Natural killer cell (primary cell): ENCODE measurements at places on chromosomes 7 and 10.

GRCh38 chr7:155517452-155517851 is 28.9 kb downstream of the CNPY1 start:
- no peaks in the 10 kb centered on the region for H3K4me1 ChIP-seq
- no peaks in the 10 kb centered on the region for H3K36me3 ChIP-seq
- H3K27me3 ChIP-seq = peaks cover 11% of the 10 kb centered on the region

DNA sequence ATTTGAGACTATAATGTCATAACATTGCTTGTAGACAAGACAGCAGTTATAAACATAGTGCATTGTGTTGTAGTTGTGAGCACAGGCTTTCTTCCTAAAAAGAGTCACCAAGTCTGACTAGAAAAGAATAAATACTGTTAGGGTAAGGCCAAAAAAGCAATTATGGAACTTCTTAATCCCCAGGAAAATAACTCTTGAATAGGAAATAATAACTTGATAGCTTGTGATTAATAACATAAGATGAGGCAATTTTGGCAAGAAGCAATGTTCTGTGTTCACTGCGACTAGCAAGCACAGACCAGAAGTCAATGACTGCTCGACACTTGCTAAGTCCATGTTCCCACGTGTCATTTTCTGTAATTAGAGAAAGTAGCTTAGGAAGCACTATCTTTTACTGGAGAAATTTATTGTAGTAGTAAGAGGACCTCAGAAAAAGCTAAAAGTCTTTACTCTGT is 97.1 kb downstream of the AGMO start:
- no peaks in the 10 kb centered on the region for H3K4me1 ChIP-seq
- no peak overlapping the region for H3K27ac ChIP-seq
- H3K36me3 ChIP-seq = no peaks in the 10 kb centered on the region
- no peak for DNase-seq
- no peak overlapping the region for H3K4me3 ChIP-seq

GRCh38 chr10:17737027-17737965 is 14.7 kb upstream of the TMEM236 start:
- no peaks in the 10 kb centered on the region for H3K36me3 ChIP-seq
- no peak overlapping the region for H3K4me3 ChIP-seq
- DNase-seq = peak; percentile 59
- no peaks in the 10 kb centered on the region for H3K4me1 ChIP-seq
- H3K27ac ChIP-seq = no peak overlapping the region

DNA sequence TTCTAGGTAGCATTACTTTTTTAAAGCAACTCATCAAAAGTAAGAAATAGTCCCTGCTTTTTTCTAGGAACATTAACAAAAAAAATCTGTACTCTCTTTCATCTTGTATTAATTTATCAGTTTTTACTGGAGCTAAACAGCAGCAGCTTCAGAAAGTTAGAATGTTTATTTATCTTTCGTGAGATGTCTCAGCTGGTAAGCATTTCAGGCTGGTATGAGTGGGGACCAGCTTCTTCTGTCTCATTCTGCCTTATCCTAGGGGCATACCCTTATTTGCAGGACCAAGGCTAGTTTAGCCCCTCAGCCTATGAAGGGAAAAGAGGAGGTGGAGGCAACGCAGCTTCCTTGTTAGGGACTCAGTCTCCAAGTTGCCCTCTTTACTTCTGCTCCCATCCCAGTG is 35.1 kb downstream of the LANCL2 start:
- DNase-seq = no peak
- H3K4me3 ChIP-seq = no peak overlapping the region
- H3K27me3 ChIP-seq = no peaks in the 10 kb centered on the region
- H3K27ac ChIP-seq = no peak overlapping the region
- H3K36me3 ChIP-seq = no peaks in the 10 kb centered on the region
- H3K4me1 ChIP-seq = no peaks in the 10 kb centered on the region

DNA sequence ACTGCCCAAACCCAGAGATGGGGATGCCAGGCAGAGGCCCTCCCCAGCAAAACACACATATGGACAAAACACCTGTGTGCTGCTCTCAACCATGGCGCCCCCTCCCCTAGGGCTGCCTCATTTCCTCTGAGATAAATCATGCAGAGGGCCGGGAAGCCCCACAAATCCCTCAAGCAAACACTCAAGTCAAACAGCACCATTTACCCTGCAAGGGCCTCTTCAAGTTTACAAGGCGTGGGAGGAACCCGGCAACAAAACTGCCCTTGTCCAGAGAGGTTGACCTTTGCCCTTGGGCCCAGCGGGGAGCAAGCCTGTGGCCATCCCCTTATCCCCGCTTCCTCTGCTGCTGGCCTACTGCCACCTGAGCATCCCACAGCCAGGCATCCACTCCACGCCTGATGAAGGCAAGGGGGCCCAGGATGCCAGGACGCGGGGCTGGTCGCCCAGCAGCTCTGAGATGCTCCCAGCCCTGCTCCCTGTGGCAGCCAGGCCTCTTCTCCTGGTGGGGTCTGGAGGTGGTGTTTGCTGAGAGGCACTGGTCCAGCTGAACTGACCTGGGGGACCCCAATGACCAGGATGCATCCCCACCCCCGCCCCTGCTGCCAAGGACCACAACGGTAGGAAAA is 77.4 kb downstream of the DLG5 start:
- no peak overlapping the region for H3K27ac ChIP-seq
- H3K4me1 ChIP-seq = peaks cover 8% of the 10 kb centered on the region
- peaks cover 32% of the 10 kb centered on the region for H3K36me3 ChIP-seq
- no peak overlapping the region for H3K4me3 ChIP-seq

DNA sequence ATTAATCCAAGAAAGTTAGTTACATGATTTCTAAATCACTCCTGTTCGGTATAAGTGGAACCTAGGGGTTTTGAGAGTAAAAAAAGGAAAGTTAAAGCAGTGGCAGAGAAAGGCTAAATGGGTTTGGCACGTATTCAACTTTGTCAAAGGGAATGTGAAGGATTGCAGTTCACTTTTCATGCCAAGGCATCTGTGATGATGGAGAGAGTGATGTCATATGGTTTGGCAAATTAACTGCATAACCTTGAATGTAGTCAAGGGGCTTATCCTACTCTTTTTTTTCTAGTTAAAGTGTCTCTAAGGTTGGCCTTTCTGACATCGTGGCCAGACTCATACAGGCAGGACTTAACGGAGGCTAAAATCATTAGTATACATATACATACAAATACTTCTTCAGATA is 277.8 kb downstream of the EXOC4 start:
- no peaks in the 10 kb centered on the region for H3K27me3 ChIP-seq
- DNase-seq = no peak
- H3K4me1 ChIP-seq = no peaks in the 10 kb centered on the region
- no peak overlapping the region for H3K27ac ChIP-seq

DNA sequence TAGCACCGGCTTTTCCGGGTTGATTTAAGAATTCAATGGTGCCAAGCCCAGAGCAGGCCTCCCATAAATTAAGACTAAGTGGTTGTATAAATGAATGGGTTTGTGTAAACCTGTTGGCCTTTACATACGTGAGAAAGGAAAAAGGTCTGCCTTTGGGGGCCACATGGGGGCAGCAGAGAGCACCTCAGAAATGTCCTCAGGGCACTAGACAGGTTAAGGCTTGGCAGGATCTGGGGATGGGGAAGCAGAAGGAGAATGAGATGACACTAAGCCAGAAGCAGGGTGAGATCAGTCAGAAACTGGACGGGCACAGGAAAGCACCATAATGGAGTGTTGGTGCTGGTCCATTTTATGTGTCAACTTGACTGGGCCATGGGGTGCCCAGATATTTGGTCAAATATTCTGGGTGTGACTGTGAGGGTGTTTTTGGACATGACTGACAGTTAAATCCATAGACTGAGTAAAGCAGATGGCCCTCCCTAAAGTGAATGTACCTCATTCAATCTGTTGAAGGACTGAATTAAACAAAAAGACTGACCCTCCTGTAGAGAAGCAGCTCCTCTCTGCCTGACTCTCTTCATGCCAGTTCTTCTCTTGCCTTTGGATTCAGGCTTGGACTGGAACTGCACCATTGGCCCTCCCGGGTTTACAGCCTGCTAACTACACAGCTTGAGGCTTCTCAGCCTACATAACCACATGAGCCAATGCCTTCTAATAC is 58.9 kb downstream of the FRMPD2 start:
- no peaks in the 10 kb centered on the region for H3K4me1 ChIP-seq
- H3K27me3 ChIP-seq = no peaks in the 10 kb centered on the region
- no peaks in the 10 kb centered on the region for H3K36me3 ChIP-seq
- no peak overlapping the region for H3K4me3 ChIP-seq

DNA sequence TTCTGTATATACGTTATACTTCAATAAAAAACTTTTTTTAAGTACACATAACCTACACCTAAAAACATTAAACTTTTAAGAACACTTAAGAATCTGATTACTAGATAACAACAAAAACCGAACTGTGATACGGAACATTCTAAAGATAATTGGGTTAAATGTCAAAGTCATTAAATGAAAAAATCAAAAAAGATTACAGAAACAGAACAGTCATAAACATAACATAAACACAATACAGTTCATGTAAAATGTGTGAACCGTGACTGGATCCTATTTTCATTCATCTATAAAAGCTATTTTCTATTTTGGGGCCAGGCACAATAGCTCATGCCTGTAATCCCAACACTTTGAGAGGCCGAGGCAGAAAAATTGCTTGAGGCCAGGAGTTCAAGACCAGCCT is 38.6 kb downstream of the ATE1 start:
- H3K36me3 ChIP-seq = peaks cover 15% of the 10 kb centered on the region
- H3K27ac ChIP-seq = no peak overlapping the region

- no peak for DNase-seq
- no peaks in the 10 kb centered on the region for H3K4me1 ChIP-seq
- no peak overlapping the region for H3K27ac ChIP-seq
- no peaks in the 10 kb centered on the region for H3K36me3 ChIP-seq
These were observed 60.2 kb downstream of the LSMEM1 start for GRCh38 chr7:112540839-112541577.

DNA sequence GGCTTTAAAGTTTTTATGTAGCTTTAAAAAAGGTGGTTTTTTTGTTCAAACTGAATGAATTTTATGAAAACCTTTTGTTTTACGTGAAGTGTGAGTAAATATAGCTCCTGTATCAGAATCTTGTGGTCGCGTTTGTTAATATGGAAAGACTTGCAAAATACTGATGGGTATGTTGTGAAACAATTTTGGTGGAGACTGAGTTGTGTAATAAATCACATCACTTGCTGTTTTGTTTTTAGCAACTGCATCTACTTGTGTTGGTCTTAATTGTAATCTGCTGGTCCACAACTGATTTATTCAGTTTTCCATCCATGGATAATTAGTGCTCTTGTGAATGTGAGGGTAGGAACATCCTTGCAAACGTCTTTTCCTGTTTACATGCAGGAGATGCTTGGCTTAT is 10.5 kb downstream of the PLXDC2 start:
- DNase-seq = no peak
- no peak overlapping the region for H3K4me3 ChIP-seq
- no peaks in the 10 kb centered on the region for H3K36me3 ChIP-seq
- no peaks in the 10 kb centered on the region for H3K4me1 ChIP-seq
- no peak overlapping the region for H3K27ac ChIP-seq

- no peaks in the 10 kb centered on the region for H3K27me3 ChIP-seq
- no peak overlapping the region for H3K4me3 ChIP-seq
- no peak for DNase-seq
- H3K4me1 ChIP-seq = no peaks in the 10 kb centered on the region
- no peak overlapping the region for H3K27ac ChIP-seq
- no peaks in the 10 kb centered on the region for H3K36me3 ChIP-seq
These were observed 35.1 kb upstream of the MTPAP start for GRCh38 chr10:30384051-30384674.
